CD4-positive, alpha-beta T cell treated with Interleukin-21 for 1 hour (primary cell): ENCODE measurements at places on chromosomes 2 and 18.
A peak's percentile ranks its signal among the peaks of the same experiment; 100 is the strongest.

DNA sequence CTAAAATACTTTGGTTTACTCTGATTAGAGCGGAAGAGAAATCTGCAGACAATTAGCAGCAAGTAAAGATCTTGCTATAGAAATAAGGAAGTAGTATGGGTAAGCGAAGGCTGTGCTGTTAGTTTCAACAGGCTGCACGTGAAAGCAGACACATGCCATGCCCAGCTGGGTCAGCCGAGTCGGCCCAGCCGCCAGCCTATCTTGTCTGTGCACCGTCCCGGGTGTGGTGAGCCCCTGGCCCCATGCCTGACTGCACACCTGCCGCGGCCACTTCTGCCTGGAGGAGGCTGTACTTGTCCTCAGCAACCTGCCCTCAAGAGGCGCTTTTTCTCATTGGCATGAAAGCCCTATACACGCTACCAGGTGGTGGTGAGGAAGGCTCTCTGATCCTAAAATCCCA lies 185.5 kb downstream of the SEPTIN10 start:
- no peak for DNase-seq

DNA sequence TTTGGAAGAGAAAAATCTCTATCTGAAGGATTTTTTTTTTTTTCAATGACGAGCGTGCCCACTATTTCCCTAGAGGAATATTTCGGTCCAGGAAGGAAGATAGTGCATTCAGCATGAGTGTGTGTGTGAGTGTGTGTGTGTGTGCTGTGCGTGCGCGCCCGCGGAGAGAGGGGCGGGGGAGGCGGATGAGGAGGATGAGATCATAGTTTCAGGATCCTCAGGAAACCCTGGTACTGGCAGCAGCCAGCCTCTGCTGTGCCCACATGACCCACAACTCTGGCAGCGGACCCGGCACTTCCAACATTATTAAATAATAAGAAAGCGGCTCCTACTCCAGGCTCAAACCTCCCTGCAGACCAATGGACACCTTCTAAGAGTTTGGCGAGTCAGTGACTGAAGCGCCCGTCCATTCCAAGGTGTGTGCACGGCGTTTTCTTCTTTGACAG lies 217.0 kb upstream of the DTNA start:
- peak; percentile 13 for DNase-seq

DNA sequence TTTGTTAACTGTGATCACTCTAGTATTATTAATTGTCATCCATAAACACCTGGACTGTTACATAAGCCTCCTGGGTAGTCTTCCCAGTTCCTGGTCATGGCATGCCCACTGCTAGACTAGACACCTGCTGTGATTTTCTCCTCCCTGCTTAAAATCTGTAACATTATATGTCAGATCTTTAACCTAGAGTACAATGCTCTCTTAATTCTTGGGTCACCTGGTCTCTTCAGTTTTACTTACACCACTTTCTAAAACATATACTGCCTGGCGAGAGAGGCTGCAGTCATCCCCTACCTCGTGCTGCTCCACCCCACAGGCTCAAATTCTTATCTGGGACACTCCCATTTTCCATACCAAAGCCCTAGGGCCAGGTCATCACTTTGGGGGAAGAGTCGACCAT lies 161.3 kb downstream of the CDH2 start:
- DNase-seq = no peak

GRCh38 chr2:219249203-219249980 lies 3.7 kb upstream of the TUBA4B start:
- DNase-seq = peak; percentile 67

DNA sequence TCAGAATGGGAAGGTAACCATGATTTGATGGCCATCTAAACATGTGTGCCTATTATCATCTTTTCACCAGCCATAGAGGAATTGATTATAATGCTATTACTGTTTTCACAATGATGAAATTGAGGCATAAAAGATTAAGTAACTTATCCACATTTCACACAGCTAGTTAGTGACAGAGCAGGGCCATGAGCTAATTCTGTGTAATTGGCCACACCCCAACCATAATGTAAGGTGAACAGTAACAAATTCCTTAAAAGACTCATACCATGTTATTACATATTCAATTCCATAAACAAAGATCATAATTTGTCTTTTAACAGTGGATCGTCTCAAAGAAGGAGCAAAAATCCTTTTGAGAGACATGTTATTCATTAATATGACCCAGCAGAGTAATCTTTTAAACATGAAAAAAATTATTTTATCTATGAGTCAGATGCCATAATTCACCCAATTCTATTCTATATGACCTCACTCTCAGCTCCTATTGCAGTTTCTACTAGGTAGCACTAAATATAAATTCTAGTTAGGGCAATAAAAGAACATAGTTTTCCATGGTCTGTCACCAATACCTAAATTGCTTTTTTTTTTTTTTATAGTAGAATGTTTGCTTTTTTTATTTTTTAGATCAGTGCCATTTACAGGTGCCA lies 475.8 kb upstream of the SLC39A10 start:
- DNase-seq = no peak
